NCI-H1417 treated with DMSO at 0.1 percent for 48 hours (cell line): ENCODE measurements at places on chromosomes 11 and 22.

- no peak for DNase-seq
Measured at GRCh38 chr11:87125257-87125656, 87.5 kb downstream of the TMEM135 start.

GRCh38 chr22:36922711-36923110, 9.3 kb downstream of the CSF2RB start:
- no peak for DNase-seq

- no peak for DNase-seq
Measured at GRCh38 chr22:40597526-40598430, 38.7 kb downstream of the MRTFA start.

DNA sequence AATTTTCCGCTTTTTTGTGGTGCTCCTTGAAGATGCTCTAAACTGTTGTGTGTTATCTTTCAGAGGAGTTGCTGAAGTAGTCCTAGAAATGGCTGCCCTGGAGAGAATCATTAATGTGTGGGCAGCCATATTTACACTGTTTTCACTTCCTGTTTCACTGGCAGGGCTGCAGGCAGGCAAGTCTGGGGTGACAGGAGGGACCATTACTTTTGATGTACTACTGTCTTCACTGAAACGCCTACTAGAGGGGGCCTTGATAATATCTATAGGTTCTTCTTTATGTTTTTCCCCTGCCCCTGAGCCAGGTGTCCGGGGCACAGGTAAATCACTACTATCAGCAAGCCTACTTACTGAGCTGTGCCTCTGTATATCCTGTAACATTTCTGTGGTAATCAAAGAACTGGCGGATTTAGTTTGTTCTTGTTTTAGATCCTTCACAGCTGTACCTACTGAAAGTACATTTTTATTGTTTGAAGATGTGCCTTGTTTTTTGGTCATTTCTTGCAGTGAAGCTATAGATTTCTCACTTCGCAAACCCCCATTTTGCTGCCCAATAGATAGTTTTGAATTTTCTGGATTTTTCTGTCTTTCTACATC, 39.7 kb downstream of the ACAT1 start:
- DNase-seq = no peak

GRCh38 chr11:14288189-14288935, 70.6 kb downstream of the RRAS2 start:
- no peak for DNase-seq

DNA sequence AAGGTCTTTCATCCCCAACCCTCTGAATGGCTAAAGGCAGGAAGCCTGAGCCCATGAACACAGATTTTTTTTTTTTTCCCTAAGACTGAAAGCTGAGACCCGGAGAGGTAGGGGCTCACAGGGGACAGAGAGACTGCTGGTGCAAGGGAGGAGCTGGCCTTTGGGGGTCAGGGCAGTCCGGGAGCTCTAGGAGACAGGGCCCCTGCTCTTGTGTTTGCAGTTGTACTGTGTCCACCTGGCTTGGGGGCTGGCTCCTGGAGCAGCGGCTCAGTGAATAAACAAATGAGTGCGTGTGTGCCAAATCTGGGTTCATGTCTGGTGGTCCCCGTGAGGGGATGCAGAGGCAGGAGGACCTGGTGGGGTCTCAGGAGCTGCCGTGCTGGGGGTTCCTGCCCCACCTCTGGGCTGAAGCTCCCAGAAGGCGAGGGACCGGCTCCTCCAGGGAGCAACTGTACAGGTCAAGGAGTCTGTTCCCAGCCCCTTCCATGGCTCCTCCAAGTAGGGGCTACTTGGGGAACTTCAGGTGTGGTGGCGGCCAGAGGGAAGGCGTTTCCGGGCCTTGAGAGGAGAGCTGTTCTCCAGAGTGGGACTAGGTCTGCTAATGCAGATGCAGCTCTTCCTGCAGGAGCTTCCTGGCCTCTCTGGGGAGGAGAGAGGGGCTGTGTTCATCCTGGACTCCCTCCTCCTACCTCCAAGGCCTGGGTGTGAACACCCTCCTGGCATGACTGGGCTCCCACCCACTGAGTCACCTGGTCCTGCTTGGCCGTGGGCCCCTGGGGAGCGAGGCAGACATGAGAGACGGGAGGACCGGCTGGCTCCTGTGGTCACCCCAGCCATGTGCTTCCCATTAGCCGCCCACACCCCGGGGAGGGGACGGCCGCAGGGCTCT, 57.6 kb downstream of the FBXO7 start:
- no peak for DNase-seq

DNA sequence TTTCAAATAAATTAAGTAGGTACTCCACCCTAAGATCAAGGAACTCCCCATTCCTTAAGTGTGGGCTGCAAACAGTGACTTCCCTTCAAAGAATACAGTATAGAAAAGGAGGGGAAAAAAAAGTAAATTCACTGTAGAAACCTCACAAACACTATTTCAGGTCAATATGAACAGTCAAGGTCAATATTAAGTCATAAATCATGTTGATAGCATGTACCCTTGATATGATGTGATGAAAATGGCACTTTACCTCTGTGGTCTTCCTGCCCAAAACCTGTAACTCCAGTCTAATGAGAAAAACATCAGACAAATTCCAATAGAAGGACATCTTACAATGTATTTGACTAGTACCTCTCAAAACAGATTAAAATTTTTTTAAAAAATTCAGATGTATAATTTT, 8.2 kb downstream of the CKAP5 start:
- no peak for DNase-seq

- no peak for DNase-seq
Measured at GRCh38 chr11:123314972-123315371, 115.1 kb upstream of the GRAMD1B start.

DNA sequence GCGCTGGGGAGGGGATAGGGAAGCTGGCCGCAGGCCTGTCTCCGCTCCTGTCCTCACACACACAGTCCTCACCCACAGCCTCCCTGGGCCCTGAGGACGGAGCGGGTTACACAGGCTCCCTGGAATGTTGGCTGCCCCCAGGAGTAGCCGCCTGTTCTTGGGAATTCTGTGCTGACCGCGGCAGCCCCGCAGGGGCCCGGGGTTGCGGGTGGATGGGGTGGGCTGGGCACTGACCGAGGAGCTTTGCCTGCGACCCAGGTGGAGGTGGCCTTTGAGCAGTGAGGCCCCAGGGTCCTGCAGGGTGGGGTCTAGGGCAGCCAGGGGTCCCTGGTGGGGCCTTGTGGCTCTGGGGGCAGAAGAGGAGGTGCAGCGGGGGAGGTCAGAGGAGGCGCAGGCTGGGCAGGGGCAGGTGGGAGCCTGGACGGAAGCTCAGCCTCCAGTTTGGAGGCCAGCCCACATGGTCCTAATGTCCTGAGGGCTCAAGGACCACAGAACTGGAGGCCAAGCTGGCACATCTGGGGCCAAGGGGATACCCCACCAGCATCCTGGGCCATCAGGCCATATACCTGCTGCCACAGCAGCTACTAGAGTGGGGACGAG, 6.6 kb upstream of the MRGPRG start:
- DNase-seq = no peak

- DNase-seq = no peak
Measured at GRCh38 chr11:129767827-129768226, 47.8 kb upstream of the TMEM45B start.

- no peak for DNase-seq
Measured at GRCh38 chr11:15942126-15942525, 414.2 kb downstream of the SOX6 start.
